Neural progenitor cell (in vitro differentiated cells): ENCODE measurements at places on chromosomes 5 and 9.

GRCh38 chr9:126440940-126441339 lies 114.3 kb downstream of the MVB12B start:
- H3K27ac ChIP-seq = peak overlapping the region; percentile 82
- peak; percentile 71 for DNase-seq
- H3K4me1 ChIP-seq = peaks cover 59% of the 10 kb centered on the region
- H3K36me3 ChIP-seq = no peaks in the 10 kb centered on the region

- no peak overlapping the region for H3K4me3 ChIP-seq
- H3K4me1 ChIP-seq = no peaks in the 10 kb centered on the region
- H3K27me3 ChIP-seq = no peaks in the 10 kb centered on the region
- DNase-seq = peak; percentile 2
Observed at GRCh38 chr5:63439537-63439936, 522.7 kb downstream of the HTR1A start.

DNA sequence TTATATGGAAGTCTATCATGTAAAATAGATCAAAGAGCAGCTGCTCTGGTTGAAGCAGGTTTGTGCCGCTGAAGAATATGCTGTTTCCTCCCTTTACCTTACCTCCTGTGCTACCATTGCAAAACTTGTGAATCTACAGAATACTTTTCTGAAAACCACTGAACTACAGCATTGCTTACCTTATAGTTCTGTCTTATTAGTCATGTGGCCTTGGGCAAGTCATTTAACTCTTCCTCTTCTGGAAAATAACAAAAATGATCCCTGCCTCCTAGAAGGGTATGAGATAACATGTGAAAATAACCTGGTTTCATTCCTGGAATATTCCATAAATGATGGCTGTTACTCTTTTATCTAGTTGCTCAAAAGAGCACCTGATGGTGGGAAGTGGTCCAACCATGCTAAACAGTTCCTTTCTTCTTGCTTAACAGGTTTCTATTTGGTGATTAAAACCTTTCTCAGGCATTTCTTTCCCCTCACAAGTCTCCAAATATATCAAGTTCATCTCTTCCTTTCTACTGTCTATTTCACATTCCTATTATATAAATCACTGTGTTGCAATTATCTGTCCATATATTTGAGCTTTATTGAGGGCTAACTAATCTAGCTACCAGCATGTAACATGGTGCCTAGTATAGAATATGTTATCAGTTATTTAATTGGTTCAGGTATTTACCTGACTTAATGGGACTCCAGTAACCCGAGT lies 15.0 kb downstream of the TRIM32 start:
- H3K4me3 ChIP-seq = no peak overlapping the region
- H3K27ac ChIP-seq = no peak overlapping the region
- no peaks in the 10 kb centered on the region for H3K27me3 ChIP-seq
- no peaks in the 10 kb centered on the region for H3K36me3 ChIP-seq

- no peaks in the 10 kb centered on the region for H3K36me3 ChIP-seq
- H3K27ac ChIP-seq = no peak overlapping the region
- H3K27me3 ChIP-seq = peaks cover 14% of the 10 kb centered on the region
- no peak overlapping the region for H3K4me3 ChIP-seq
- H3K4me1 ChIP-seq = no peaks in the 10 kb centered on the region
Observed at GRCh38 chr5:14574891-14575508, 6.6 kb upstream of the OTULINL start.

- peaks cover 13% of the 10 kb centered on the region for H3K4me1 ChIP-seq
- peaks cover 72% of the 10 kb centered on the region for H3K27me3 ChIP-seq
- no peaks in the 10 kb centered on the region for H3K36me3 ChIP-seq
- peak within 1 kb of the TSS; percentile 68 for H3K4me3 ChIP-seq
- no peak within 1 kb of the TSS for H3K27ac ChIP-seq
Observed at GRCh38 chr9:121499427-121500164, at the start of gene GGTA1. Gene GGTA1 (minus strand): TSS chr9:121499844. CDS start chr9:121467922, 31,922 bp downstream.

GRCh38 chr9:18594837-18595236 lies 120.9 kb downstream of the ADAMTSL1 start:
- no peak for DNase-seq
- H3K4me3 ChIP-seq = no peak overlapping the region
- H3K36me3 ChIP-seq = peaks cover 4% of the 10 kb centered on the region
- H3K27me3 ChIP-seq = no peaks in the 10 kb centered on the region

DNA sequence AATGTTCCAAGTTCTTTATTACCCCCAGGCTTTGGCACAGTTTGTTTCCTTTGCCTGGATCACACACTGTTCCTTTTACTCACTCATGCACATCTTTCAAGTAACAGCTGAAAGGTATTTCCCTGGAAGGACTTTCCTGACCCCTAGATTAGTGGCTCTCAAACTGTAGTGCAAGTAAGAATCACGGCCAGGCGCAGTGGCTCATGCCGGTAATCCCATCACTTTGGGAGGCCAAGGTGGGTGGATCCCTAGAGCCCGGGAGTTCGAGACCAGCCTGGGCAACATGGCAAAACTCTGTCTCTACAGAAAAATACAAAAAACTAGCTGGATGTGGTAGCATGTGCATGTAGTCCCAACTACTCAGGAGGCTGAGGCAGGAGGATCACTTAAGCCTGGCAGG lies 19.1 kb upstream of the DELE1 start:
- no peak overlapping the region for H3K27ac ChIP-seq
- H3K36me3 ChIP-seq = no peaks in the 10 kb centered on the region
- peaks cover 5% of the 10 kb centered on the region for H3K4me1 ChIP-seq
- H3K4me3 ChIP-seq = no peak overlapping the region
